Liver (tissue), 10 donors: ENCODE measurements at places on chromosomes 7 and 10. TPM values are rescaled to one million over a fixed set of nuclear protein-coding genes. Genes with fewer than 3 reads are reported as not detected.

COPS6 gene
- total RNA-seq = 30.8 TPM

SNX8 gene
- 10.7 TPM for total RNA-seq

COL13A1 gene
- 0.47 TPM for total RNA-seq

TMEM273 gene
- 9.5 TPM for total RNA-seq

MKX gene
- 2.0 TPM for total RNA-seq

ARL5B gene
- 19.5 TPM for total RNA-seq

C7orf33 gene
- total RNA-seq = not detected

ASB15 gene
- not detected for total RNA-seq

CLIP2 gene
- 6.3 TPM for total RNA-seq

GPC2 gene
- total RNA-seq = 0.33 TPM

SPDYE9 gene
- total RNA-seq = not detected

UPK3B gene
- total RNA-seq = 0.42 TPM

DNA sequence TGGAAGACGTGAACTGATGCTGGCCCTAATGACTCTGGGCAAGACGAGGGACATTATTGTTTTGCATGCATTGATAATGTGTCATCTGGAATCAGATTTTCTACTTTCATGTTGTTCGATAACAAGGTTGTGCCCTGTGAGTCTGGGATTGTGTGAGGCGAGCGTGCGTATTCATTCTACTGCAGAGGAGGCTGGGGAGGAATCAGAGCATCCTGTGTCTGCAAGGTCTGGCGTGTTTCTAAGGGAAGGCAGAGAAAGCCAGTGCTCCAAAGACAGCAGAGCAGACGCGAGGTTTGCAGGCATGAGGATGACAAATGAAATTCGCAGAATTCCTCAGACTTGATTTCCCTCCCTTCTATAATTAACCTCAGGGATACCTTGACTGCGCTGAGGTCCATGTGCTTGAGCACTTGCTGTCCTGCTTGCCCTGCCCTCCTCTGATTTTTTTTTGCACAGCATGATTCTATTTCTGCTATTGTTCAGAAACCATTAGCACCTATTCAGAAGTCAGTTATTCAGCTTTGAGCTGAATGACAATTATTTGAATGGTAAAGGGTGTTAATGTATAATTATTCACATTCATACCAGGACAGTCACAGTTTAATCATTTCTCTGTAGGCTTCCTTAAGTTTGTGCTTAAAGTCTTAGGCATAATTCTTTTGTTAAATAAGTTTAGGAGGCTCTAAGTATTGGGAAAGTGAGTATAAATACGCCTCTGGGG lies 233.6 kb downstream of the EBF3 start:
- no peak for DNase-seq

DNA sequence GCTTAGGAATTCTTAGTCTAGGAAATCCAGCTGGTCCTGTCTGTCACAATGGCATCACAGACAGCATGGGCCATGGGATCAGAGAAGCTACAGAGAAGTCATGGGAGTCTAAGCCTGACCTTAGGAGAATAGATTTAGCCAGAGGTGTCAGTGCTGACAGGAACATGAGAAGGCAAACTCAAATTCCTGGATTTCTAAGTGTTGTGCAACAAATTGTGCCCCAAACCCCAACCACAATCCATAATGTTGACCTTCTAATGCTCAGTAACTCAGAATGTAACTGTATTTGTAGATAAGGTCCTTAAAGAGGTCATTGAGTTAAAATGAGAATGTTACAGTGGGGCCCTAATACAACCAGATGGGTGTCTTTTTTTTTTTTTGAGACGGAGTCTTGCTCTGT lies 95.9 kb upstream of the RHOBTB1 start:
- no peak for DNase-seq

- DNase-seq = no peak
Measured at GRCh38 chr7:159328096-159328495, 183.4 kb upstream of the VIPR2 start.

DNA sequence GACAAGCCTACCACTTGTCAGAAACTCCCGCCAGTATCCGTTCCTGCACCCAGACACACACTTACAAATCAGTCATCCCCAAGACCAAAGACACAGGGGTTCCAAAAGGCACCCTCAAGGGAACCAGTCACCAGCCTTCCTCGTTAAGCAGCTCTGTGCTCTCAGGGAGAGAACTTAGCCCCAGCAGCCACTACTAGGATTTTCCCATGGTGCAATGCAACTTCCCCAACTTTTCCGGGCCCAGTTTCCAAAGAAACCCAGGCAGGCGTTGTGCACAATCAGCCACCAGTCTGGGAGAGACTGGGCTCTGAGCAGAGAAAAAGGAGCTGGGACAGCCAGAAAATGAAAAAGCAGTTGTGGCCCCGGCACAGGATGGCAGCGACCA lies 1.2 kb downstream of the DLG5 start:
- DNase-seq = no peak

GRCh38 chr7:157769086-157769485 lies 432.3 kb downstream of the DNAJB6 start:
- DNase-seq = no peak

- DNase-seq = no peak
Measured at GRCh38 chr7:75066521-75066920, 7.1 kb downstream of the RCC1L start.

DNA sequence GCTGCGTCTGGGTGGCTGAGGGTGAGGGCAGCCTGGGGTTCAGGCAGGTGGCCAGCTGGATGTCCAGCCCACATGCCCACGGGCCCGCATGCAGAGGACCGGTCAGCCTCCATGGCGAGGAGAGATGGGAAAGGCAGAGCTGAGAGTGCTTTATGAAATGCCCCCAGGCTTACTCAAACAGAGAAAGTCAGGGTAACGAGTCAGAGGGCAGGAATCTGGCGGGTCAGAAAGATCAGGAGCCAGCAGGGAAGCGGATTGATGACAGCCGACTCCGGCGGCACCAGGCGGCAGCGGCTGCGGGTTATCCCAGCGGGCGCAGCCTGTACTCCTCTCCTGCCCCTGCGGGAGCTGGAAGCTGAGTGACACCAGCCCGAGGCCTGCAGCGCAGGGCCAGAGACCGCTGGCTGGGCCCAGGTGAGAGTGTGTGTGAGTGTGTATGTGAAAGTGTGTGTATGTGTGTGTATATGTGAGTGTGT lies 13.4 kb downstream of the SLC13A4 start:
- no peak for DNase-seq

GRCh38 chr7:142459551-142459963 lies 201.7 kb upstream of the PRSS58 start:
- DNase-seq = no peak

DNA sequence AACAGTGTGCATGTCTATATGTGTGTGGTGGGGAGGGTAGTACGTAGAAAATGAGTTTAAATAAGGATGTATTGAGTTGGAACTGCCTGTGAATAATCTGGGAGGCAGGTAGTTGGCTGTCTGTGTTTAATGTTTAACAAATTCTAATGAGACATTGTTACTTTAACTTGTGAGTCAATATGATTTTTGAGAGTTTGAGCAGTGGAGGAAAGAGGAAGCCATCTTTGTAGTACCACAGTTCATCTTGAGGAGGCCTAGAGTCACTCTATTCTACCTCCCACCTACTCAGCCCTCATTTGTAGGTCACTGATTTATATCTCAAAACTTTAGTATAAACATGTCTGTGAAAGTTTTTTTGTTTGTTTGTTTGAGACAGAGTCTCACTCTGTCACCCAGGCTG lies 129.9 kb upstream of the ITGB1 start:
- DNase-seq = no peak

DNA sequence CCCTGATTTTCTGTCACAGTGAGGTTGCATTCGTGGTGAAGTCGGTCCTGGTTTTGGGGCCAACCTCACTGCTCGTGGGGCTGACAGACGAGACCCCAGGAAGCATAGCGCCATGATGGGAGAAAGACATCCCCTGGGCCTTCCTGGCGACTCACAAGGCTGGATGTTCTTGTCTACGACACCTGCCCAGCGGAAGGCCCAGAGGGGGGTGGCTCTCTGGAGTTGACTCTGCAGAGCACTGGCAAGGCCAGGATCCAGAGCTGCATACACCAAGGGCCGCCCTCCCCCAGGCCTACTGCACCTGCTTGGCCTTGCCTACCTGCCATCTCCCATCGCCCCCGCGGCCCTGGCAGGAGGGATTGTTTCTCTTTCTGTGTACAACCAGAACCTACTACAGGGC lies 608.9 kb downstream of the PTPRN2 start:
- no peak for DNase-seq

DNA sequence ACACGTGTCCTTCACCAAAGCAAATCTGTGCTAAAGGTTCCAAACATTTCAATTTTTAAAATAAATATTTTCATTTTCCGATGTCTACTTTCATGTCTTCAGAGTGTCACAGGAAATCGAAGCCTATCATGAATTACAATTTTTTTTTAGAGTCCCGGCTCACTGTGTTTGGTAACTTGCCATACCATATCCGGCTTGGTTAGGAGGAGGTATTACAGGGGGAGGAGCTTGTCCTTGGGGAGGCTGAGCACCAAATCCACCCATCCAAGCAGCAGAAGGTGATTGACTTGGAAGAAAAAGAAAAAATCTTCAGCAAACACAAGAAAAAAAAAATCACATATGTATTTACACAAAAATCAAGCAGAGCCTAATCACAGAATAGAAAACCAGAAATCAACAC lies 21.3 kb downstream of the TIAL1 start:
- no peak for DNase-seq

DNA sequence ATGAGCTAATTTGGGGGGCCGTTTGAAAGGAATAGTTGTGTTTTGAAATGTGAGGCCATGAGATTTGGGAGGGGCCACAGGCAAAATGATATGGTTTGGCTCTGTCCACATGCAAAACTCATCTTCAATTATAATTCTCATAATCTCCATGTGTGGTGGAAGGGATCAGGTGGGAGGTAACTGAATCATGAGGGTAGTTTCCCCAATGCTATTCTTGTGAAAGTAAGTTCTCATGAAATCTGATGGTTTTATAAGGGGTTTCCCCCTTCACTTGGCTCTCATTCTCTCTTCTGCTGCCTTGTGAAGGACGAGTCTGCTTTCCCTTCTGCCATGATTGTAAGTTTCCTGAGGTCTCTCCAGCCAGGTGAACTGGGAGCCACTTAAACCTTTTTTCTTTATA lies 490.8 kb upstream of the GRM3 start:
- no peak for DNase-seq

GRCh38 chr10:10350050-10350449 lies 667.6 kb upstream of the CELF2 start:
- no peak for DNase-seq

GRCh38 chr10:69567920-69568319 lies 5.3 kb downstream of the NEUROG3 start:
- DNase-seq = peak; percentile 56

- DNase-seq = no peak
Measured at GRCh38 chr7:152591976-152592375, 84.0 kb downstream of the XRCC2 start.

- DNase-seq = no peak
Measured at GRCh38 chr7:38481401-38481800, 149.8 kb downstream of the AMPH start.

GRCh38 chr7:140903741-140904480 lies 20.8 kb downstream of the BRAF start:
- no peak for DNase-seq

- DNase-seq = no peak
Measured at GRCh38 chr7:35729061-35729783, 34.3 kb upstream of the HERPUD2 start.

- no peak for DNase-seq
Measured at GRCh38 chr10:123620621-123621020, 45.5 kb upstream of the GPR26 start.

- no peak for DNase-seq
Measured at GRCh38 chr7:111886233-111886632, 320.0 kb downstream of the DOCK4 start.

GRCh38 chr10:110348336-110348735 lies 43.6 kb upstream of the SMNDC1 start:
- no peak for DNase-seq

- DNase-seq = no peak
Measured at GRCh38 chr7:142910031-142910433, 23.5 kb downstream of the TRPV5 start.

GRCh38 chr7:100705320-100705752 lies 585 bp upstream of the POP7 start:
- DNase-seq = peak; percentile 89

DNA sequence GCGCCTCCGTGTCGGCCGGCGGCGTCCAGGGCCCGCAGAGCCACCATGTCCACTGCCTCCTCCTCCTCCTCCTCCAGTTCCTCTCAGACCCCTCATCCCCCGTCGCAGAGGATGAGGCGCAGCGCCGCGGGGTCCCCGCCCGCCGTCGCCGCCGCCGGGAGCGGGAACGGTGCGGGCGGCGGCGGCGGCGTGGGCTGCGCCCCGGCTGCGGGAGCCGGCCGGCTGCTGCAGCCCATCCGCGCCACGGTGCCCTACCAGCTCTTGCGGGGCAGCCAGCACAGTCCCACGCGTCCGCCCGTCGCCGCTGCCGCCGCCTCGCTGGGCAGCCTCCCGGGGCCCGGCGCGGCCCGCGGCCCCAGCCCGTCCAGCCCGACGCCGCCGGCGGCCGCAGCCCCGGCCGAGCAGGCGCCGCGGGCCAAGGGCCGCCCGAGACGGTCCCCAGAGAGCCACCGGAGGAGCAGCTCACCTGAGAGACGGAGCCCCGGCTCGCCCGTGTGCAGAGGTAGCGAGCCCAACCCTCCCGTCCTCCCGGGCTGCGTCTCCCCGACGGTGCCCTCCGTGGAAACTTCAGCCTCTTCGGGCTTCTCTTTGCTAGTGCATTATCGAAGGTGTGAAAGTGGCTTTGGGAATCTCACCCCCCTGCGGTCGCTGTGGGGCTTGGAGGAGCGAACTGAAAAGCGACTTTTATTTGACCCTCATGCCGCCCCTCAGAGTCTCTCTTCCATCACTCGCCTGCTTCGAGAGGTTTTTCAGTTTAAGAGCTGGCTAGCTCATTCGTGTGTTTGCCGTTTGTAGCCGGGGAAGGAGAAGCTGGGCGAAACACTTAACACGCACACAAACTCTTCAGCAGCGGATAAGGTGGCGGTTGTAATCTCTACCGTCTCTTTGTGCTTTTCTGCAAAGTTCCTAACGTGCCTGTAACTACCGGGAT lies 975 bp downstream of the GLCCI1 start:
- DNase-seq = peak; percentile 64

DNA sequence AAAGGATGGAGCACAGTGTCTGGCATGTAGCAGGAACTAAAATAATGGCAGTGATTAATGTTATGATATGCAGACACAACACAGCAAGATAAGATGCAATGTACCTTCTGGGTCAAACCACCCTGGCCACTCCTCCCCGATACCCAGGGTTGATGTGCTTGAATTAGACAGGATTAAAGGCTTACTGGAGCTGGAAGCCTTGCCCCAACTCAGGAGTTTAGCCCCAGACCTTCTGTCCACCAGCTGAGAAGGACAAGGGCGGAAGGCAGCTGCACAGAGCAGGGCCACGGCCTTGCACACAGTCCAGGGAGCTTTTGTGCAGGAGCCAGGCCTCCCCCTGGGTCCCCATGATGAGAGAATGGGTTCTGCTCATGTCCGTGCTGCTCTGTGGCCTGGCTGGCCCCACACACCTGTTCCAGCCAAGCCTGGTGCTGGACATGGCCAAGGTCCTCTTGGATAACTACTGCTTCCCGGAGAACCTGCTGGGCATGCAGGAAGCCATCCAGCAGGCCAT lies at the start of gene RBP3:
Gene RBP3 (plus strand): TSS at position 226 of the 514 bp plus-strand sequence. CDS start 122 bp downstream, at position 348.
- DNase-seq = no peak

DNA sequence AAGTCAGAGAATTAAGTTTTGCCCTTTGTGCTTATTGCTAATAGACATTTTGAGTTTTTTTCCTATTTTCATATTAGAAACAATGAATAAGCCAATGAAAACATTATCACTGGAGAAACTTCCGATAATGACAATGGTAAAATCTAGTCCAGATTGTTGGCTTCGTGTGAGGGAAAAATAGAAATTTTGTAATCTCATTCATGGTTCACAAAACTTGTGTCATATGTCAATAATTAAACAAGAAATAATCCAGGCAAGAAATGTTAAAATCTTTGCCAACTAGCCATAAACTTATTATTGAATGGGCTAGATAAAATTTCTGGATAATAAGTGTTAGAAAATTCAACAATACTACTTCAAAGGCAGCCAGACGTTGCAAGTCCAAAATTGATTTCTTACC lies 36.6 kb downstream of the RNLS start:
- DNase-seq = no peak
